Right ventricle myocardium superior (tissue), 1 donor: ENCODE measurements at places on chromosomes 16 and 17. TPM values are rescaled to one million over a fixed set of nuclear protein-coding genes. Genes with fewer than 3 reads are reported as not detected.
A peak's percentile ranks its signal among the peaks of the same experiment; 100 is the strongest.

Gene HS3ST2
- total RNA-seq: 0.19 TPM

Gene KRT12
- total RNA-seq: not detected

Gene ACE
- 5.4 TPM for total RNA-seq

Gene CFAP97D1
- not detected for total RNA-seq

Gene TUBB3
- 1.8 TPM for total RNA-seq

Gene FAM234A
- 135 TPM for total RNA-seq

Gene MT1G
- total RNA-seq: 1.3 TPM

Gene LRRC59
- total RNA-seq: 20.3 TPM

Gene CCL15
- total RNA-seq: not detected

Gene HASPIN
- total RNA-seq: 0.13 TPM

Gene MT1X
- 105 TPM for total RNA-seq

- no peak for DNase-seq
Observed at GRCh38 chr17:65523411-65523810, 38.0 kb downstream of the AXIN2 start.

- DNase-seq: peak; percentile 89
Observed at GRCh38 chr17:37406635-37407461, at the start of the genes ACACA and TADA2A. Gene ACACA, minus strand, starts transcription at chr17:37406836. Its CDS starts 537 bp downstream, at chr17:37406299. Gene TADA2A, plus strand, starts transcription at chr17:37406886. Its CDS starts 4,480 bp downstream, at chr17:37411366.

- DNase-seq: no peak
Observed at GRCh38 chr17:332023-332422, 20.6 kb downstream of the RPH3AL start.

DNA sequence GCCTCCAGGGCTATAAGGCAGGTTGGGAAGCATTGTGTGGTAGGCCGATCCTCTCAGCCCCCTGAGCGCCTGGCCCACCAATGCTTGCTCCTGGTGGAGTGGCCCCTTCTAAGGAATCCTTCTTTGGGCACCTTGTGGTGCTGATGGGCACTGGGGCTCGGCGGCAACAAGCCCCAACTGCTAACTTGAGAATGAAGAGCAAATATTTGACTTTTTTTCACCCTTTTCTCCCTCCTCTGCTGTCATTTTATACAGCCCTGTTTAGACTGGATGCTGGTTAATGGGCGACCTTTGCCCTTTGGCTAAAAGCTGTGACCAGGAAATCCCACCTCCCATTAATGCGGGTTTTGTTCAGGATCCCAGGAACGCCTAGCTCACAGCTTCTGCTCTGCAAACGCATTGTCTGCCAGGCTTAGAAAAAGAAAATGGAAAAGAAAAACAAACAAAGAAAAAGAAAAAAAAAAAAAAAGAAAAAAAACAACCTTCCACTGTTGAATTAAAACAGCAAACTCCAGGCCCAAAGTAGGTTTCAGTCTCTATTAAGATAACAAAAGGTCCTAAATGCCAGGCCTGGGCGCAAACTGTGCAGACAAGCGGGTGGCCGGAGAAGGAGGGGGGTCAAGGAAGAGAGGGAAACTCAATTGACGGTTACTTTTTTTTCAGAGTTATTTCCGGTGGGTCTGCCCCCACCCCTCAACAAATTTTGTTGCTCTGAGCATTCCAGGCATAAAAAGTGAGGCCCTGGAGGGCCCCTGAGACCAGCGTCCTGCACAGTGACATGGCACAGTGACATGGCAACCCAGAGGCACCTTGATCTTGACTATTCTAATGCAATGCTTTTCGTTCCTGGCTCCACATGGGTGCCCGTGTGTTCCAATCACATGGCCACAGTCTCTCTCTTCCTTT, 301.4 kb downstream of the MAF start:
- no peak for DNase-seq

- no peak for DNase-seq
Observed at GRCh38 chr16:55151561-55152305, 172.3 kb upstream of the IRX6 start.

DNA sequence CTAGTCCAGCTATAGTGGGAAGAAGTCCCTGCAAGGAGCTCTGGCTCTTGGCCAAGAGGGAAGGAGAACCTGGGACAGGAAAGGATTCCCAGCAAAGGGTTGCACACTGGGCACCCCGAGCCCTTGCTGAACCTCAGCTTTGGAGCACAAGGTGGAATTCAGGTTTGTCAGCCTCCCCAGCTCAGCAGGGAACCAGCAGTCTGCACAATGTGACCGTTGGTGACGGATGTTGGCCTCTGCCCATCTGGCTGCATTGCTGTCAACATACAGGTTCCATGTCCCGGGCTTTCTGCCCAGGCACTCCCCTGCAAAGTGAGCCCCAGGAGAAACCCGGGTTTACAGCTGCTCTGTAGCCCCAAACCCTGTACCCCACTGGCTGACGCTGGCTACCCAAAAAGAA, 6.7 kb downstream of the RPRML start:
- peak; percentile 69 for DNase-seq

GRCh38 chr16:55569025-55569424, 2.5 kb downstream of the CAPNS2 start:
- no peak for DNase-seq

DNA sequence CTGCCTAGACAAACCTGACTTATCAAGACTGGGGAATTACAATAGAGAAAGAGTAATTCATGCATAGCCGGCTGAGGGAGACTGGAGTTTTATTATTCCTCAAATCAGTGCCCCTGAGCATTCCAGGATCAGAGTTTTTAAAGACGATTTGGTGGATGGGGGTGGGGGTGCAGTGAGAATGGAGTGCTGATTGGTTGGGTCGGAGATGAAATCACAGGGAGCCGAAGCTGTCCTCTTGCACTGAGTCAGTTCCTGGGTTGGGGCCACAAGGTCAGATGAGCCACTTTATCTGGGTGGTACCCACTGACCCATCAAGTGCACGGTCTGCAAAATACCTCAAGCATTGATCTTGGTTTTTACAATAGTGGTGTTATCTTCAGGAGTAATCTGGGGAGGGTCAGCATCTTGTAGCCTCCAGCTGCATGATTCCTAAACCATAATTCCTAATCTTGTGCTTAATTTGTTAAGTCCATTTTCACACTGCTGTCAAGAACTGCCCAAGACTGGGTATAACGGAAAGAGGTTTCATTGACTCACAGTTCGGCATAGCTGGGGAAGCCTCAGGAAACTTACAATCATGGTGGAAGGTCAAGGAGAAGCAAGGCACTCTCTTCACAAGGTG, 69.6 kb downstream of the MARF1 start:
- no peak for DNase-seq

DNA sequence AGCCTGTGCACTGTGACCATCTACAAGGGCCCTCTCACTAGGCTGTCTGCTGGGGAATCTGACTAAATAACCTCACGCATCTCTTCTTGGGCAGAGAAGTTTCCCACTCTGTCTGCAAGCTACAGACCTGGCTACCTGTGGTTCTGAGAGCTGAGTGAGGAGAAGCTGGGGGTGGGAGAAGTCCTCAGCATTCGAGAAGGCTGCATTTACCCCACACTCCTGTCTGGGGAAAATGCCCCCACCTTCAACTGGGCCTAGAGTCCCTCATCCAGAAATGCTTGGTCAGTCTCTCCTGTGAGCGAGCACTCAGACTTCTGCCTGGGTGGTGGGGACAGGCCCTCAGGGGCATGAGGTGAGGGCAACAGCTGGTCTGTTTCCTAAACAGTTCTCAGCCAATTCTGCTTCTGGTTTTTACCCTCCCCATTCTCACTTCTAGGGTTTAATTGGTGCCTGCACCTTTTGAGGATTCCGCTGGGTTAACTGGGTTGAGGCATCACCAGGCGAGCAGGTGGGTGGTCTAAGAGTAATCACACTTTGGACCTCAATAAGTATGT, 98.6 kb downstream of the CYTH1 start:
- DNase-seq: no peak

DNA sequence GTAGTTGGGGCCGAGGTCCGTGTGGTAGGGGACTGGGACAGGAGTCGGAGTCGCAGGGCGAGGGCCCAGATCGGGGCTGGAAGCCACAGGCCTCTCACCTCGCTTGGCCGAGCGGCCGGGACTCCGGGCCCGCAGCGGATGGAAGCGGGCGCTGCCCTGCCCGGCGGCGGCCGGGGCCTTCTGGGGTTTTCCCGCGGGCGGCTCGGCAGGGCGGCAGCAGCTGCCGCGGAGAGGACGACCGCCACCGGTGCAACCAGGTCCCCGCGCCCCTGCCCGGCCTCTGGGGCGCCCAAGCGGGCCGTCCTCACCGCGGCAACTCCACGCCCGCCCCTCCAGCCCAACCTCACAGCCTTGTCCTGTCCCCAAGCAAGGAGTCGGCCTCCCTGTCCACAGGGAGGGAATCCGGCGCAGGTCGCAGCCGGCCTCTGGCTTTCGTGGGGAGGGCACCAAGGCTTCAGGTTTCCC, 15.6 kb upstream of the UTP6 start:
- no peak for DNase-seq

DNA sequence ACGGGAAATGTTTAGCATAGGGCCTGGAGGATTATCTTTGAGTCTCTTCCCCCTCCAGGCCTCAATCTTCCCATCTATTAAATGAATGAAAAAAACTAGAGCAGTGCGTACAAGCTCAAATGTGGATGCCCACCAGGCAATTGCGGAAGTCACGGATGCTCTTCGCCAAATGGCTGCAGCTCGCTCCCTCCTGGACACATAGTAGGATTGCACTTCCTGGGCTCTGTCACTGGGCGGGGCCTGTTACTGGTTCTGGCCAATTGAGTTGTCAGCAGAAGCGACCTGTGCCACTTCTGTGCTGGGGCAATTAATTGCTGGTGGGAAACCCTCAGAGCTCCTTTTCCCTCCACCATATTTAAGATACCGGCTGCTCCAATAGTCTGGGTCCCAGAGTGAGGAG, 168.2 kb upstream of the IRX6 start:
- no peak for DNase-seq

DNA sequence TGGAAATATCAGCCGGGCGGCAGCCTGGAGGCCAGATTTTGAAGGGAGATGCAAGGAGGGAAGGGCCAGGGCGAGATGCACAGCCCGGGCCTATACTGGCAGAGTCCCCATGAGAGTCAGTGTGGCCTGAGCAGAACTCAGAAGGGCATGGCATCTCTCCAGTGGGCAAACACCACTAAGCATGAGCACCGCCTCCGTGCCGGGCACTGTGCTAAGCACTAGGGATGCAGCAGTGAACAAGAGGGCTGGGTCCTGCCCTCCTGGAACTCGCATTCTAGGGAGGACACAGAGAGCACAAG, 33.5 kb downstream of the TK2 start:
- no peak for DNase-seq

DNA sequence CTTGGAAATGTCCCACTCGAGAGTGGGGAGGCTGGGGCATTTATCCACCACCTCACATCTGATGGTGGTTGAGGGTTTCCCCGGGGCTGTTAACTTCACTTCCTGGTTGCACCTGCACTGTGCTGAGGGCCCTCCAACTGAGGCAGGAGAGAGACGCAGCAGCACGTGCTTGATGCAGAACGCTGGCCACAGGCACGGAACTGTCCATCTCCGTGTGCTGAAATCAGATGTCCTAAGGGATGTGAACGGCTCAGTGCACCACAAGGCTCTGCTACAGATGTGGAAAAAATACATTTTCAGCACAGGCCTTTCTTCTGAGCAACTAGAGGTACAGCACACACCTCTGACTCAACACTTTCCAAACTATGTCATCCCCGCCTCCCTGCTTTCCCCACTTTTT, 114.8 kb upstream of the C16orf82 start:
- no peak for DNase-seq

DNA sequence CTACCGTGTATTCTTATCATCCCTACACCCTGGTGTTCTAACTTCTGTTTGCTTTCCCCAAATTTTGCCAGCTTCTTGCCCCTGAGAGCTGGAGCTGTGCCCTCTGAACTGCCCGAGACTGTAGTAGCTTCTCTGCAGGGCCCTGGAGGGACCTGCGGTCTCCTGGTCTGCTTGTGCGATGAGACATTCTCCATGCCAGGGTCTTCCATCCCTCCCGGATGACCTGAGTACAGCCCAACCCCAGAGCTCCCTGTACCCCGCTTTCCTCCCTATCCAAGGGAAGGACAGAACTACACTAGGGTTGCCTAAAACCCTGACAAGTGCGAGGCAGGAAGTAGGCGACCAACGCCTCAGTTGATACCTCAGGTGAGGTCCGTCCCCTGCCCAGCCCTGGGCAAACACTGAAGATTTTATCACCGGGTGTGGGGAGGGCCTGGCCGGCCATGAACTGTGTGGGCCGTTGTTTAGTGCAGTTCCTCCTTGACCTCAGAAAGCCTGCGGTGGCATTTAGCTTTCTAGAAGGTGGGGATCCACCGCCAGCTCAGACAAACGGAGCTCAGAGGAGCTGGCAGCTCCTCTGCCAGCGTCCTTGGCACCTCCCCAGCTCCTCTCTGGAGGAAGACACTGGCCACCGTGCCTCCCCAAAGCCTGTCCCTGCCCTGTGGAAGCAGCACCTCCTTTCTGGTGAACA, 13.7 kb downstream of the CANT1 start:
- peak; percentile 49 for DNase-seq

GRCh38 chr16:22788193-22788530, 25.8 kb upstream of the HS3ST2 start:
- DNase-seq: no peak

DNA sequence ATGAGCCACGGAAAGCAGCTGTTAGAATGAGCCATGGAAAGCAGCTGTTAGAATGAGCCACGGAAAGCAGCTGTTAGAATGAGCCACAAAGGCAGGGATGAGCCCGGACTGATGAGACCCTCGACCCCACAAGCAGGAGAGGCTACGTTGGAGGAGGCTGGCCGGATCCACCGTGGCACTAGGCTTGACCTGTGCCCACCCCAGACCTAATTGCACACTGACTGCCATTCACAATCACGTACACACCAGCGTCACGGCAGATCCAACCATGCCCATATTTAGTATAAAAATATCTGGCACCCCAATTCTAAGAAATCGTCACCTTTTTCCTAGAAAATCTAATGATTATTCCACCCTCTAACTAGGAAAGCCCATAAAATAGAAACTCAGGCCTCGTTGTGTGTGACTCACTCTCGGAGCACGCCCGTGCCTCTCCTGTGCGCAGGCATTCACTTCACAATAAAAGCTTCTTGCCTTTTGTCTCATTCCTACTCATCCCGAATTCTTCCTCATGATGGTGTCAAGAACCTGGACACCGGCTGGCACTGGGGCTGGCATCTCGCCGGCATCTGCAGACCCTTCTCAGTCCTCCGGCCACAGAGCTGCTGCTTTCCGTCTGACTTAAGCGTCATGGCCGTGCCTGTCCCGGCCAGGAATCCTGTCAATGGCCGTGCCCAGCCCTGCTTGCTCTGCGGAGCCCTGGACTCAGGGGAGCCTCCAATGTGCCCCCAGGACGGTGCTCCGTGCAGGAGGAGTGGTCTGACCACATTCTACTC, 5.5 kb upstream of the SECTM1 start:
- peak; percentile 49 for DNase-seq

GRCh38 chr16:60651346-60651745, 1384.9 kb downstream of the CDH8 start:
- DNase-seq: no peak

DNA sequence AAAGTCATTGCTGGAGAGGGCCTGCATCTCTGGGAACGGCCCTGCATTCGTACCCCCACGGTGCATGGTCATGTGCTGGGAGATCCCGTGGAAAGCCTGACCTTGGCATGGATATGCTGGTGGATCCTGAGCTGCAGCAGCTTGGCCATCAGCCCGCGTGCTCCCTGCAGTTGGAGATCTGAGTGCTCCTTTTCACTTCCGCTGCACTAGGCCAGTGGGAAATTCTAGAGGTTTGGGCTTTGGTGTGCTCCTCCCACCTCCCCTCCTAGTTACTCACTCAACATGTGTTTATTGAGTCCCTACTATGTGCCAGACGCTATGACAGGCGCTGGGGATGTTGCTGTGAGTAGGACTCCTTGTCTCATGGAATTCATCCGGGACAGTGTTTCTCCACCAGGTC, 91.1 kb downstream of the RGS9 start:
- DNase-seq: no peak

GRCh38 chr17:75937652-75938051, 3.2 kb downstream of the FBF1 start:
- no peak for DNase-seq

GRCh38 chr17:77898521-77899434, 59.7 kb upstream of the TNRC6C start:
- no peak for DNase-seq

- no peak for DNase-seq
Observed at GRCh38 chr17:15321556-15322251, 19.7 kb downstream of the TEKT3 start.
